ENCODE measurements at places on chromosomes 4 and X.

- DNase-seq: no peak
These were observed 99.5 kb downstream of the ZNF827 start for GRCh38 chr4:145839151-145839550.

DNA sequence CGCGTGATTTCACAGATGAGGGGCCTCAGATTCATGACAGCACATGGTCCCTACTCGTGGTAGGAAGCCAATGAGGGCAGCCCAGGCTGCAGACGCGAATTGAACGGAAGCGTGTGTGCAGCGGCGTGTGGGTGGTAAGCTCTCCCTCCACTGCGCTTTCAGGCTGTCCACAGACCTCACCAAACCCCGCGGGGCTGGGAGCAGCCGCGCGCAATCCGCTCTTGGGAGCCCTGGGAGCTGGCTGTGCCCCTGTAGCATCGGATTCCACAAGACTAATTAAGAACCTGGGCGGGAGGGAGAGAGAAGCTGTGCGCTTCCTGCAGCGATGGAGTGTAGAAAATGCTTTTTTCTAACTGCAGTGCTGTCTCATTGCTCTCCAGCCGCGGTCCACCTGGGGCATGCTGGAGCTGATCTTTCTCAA, 134.9 kb downstream of the STOX2 start:
- no peak for DNase-seq

- DNase-seq: no peak
These were observed 750.5 kb upstream of the POU3F4 start for GRCh38 chrX:82757614-82758013.

GRCh38 chr4:112775801-112776200, 138.9 kb downstream of the LARP7 start:
- DNase-seq: no peak

DNA sequence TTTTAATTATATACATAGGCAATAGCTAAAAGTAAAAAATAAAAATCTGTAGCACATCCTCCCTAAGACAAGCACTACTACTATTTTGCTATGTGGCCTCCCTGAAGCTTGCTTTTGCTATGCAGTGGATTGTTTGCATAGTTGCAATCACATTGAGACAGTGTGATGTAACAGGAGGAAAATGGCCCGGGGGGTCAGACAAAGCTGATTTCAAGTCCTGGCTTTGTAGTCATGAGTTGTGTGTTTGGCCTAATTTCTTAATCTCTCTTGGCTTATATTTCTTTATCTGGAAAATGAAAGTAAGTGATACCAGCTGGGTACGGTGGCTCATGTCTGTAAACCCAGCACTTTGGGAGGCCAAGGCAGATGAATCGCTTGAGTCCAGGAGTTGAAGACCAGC, 166.6 kb downstream of the LHFPL1 start:
- DNase-seq: no peak

- DNase-seq: no peak
These were observed 3.0 kb downstream of the BMP15 start for GRCh38 chrX:50913520-50913919.

GRCh38 chr4:86554646-86555045, 39.5 kb upstream of the PTPN13 start:
- no peak for DNase-seq

DNA sequence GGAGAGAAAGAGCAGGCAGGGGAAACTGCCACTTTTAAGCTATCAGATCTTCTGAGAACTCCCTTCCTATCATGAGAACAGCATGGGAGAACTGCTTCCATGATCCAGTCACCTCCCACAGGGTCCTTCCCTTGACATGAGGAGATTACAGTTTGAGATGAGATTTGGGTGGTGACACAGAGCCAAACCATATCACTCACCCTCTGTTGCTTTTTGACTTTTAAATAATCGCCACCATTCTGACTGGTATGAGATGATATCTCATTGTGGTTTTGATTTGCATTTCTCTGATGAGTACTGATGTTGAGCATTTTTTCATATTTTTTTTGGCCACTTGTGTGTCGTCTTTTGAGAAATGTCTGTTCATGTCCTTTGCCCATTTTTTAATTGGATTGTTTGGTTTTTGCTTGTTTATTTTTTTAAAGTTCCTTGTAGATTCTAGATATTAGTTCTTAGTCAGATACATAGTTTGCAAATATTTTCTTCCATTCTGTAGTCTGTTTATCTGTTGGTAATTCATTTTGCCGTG, 6.5 kb upstream of the PAQR3 start:
- DNase-seq: peak; percentile 9

GRCh38 chr4:71293705-71294104, 45.1 kb upstream of the SLC4A4 start:
- DNase-seq: peak; percentile 64

DNA sequence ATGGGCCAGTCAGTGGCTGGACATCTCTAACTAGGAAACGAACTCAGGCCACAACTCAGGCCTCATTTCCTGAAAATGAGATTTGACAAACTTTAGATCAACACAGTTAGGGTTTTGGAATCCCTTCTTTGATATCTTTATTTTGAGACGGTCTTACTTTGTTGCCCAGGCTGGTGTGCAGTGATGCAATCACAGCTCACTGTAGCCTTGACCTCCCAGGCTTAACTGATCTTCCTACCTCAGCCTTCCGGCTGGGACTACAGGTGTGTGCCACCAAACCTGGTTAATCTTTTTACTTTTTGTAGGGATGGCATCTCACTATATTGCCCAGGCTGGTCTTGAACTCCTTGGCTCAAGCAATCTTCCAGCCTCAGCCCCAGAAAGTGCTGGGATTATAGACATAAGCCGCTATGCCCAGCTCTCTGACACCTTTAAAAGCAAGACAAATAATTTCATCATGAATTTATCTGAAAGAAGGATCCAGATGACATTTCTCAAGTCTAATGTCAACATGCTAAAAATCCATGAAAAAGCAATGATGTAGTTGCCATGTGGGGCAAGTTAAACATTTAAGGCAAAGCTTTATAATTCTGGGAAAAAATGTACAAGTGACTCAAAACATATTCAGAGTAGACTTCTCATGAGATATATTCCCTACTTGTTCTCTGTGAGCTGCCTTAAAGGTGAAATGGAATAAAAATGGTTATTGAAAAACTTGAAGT, 89.1 kb upstream of the CBR4 start:
- DNase-seq: no peak

DNA sequence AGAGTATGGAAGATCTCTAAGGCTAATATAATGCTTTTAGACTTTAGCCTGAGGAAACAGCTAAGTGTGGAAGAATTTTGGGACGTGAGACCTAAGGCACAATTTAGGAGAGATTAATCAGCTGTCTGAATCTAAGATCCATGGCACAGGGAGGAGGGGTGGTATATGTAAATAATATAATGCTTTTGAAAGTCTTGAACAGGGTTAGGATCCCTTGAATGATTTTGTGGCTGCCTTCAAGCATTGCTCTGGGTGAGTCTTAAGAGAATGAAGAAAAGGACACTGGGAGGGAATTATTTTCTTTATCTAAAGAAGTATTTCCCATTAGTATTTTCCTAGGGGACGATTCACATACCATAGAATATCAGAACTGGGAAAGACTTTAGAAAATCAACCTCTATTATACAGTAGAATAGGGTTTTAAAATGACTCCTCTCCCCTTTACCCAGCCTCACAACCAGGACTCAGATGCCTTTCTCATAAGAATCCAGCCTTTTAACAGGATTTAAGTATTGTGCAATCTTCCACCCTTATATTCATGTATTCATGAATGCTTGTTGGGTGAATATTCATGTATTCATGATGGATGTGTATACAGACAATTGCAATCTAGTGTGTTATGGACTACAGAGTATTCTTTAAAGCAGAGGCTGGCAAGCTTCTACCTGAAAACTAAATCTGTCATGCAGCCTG, 664.2 kb upstream of the CPEB2 start:
- DNase-seq: no peak

GRCh38 chr4:81065446-81065845, 34.9 kb downstream of the BMP3 start:
- no peak for DNase-seq

GRCh38 chr4:40448875-40449274, 113.7 kb downstream of the CHRNA9 start:
- DNase-seq: peak; percentile 5

- no peak for DNase-seq
These were observed 30.2 kb downstream of the ANTXR2 start for GRCh38 chr4:80042821-80043220.

GRCh38 chr4:34636623-34637022, 1607.7 kb downstream of the ARAP2 start:
- no peak for DNase-seq

DNA sequence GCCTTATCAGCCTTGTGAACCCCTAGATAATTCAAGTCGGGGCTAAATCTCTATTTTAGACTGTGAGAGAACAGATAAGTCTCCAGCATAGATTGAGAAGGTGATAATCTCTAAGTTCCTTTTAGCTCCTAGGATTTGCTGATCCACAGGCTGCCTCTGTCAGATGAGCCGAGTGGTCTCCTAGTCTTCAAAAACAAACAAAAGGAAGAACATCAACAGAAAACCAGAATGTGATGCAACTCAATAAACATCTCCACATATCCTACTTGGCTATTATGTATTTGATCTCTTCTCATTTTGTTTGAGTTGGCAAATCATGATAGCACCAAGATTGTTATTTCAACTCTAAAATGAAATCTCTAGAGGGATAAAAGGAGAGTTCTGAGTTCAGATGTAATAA, 88.4 kb upstream of the SLC7A11 start:
- no peak for DNase-seq

DNA sequence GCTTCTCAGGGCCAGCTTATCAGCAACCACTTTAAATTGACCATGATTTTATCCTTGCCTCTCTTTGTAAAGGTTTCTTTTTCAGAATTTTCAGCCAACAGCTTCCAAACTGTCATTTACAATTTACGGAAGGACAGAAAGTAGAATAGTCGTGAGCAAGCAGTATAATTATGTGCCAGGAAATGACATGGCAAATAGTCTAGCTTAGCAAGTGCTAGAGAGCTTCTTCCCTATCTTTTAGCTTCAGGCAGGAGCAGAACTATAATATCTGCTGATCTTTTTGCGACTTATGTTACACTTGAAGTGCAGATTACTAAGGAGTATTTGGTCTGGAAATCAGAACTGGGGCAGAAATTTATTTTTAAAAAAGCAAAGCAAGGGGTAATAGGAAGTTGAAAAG, 123.0 kb upstream of the AP1S2 start:
- DNase-seq: no peak

DNA sequence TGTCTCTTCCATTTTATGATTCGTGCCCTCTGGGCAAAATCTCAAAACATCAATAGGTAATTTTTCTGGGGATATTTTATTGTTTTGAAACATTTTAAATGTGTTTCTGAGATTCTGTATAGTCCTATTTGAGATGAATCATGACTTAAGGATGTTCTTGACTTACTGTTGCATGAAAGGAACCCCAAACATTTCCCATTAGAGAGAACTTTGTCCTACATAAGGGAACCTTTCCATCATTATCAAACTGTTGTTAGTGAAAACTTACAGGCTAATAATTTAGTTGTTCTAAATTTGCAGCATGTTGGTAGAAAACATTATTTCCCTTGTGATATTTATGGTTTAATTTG, 523.3 kb downstream of the PPARGC1A start:
- DNase-seq: no peak

DNA sequence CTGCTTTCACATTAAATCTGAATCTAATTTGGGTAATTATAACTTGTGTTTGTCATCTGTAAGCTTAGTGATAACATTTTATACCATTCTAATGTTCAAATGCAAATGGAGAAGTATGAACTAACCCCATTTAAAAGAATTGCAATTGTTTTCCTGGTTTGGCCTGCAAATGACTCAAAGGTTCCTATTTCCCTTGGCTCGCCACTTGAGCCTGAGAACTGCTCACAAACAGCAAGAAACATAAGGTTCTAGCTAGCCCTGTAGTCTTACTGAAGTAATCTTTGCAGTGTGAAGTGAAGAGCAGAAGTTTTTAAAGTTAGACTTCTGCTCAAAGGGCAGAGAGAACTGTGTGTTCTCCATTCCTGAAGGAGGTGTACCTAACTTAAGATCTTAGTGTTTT, 27.2 kb downstream of the UPRT start:
- DNase-seq: no peak
